ENCODE measurements at places on chromosomes 5 and 9.

- no peak for DNase-seq
Measured at GRCh38 chr5:29304545-29304944, 1888.9 kb upstream of the CDH6 start.

- peak; percentile 28 for DNase-seq
Measured at GRCh38 chr9:90883661-90884060, 82.0 kb downstream of the SYK start.

DNA sequence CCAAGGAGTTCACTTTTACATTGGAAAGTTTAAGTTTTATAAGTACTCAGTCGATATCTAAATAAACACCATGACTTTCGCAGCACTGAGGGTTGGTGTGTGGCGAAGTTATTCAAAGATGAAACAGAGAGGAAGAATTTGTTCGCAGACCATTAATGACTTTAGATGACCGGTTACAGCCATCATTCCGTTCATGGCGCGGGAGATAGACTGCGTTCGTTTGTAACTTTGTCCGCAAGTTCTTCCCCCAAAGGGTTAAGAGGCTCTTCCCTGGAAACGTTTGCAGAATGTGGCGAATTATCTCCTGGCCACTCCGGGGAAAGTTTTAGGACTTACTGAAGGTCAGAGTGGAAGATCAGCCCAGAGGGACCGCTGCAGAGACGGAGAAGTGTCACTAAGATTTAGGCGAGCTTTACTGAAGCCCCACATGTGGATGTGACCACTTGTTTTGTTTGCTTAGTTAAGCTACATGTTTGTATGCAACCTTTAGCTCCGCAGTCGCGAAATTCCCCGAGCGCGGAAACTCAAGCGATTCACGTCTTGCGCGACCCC lies 2.2 kb upstream of the FOXD1 start:
- no peak for DNase-seq

GRCh38 chr9:131333771-131334628 lies 44.5 kb downstream of the PLPP7 start:
- no peak for DNase-seq

DNA sequence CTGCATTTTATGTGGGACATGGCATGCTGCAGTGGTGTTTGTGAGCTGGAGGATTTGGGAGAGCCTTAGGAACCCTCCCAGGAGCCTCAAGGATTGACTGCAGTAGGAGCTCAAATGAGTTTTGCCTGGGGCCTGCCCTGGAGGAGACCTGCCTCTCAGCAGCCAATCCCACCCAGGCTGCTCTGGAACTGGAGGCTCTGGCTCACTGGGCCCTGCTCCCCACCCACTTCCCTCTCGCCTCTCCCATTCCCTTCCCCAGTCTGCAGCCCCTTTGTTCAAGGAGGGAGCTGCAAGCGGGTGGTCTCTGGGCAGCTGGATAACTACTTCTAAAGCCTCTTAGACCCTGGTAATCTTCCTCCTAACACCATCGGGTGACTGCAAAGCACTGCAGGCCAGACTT lies 24.2 kb downstream of the KCNIP1 start:
- no peak for DNase-seq

All from ureter (tissue), 1 donor.